Erythroblast (primary cell): ENCODE measurements at places on chromosomes 3 and 15.

DNA sequence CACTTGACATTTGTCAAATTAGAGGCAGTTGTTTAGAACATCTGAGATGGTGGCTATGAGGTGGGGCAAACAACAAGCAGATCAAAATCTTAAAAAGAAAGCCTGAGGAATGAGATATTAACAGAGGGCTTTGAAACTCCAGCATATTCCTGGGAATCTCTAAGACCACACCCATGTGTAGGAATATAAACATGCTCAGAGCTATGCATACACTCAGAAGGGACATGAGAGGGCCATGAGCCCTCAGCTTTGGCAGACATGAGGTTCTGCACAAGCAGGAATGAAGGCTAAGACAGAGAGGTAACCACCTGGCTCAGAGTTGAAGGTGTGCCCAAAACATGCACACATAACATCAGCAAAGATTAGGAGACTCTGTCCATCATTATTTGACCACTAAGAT is 37.9 kb downstream of the ATP10A start:
- no peak for DNase-seq

DNA sequence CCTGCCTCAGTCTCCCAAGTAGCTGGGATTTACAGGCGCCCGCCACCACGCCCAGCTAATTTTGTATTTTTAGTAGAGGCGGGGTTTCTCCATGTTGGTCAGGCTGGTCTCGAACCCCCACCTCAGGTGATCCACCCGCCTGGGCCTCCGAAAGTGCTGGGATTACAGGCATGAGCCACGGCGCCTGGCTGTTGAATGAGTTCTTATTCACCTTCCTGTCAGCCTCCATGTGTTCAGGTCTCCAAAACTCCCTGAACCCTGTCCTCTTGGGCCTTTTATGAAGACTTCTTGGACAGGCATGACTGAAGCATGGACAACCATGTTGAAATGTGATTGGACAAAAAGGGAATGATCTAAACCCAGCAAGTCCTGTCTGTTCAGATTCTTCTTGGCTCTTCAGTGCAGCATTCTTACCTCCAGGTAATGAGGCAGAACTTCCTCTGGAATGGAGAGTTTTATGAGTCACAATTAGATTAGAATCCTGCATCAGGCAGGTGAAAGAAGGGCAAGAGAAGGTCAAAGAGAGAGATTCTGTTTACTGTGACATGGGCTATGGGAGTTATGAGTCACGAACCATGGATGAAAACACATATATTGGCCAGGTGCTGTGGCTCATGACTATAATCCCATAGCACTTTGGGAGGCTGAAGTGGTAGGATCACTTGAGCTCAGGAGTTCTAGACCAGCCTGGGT is 23.1 kb upstream of the EIF4A2 start:
- no peak for DNase-seq

DNA sequence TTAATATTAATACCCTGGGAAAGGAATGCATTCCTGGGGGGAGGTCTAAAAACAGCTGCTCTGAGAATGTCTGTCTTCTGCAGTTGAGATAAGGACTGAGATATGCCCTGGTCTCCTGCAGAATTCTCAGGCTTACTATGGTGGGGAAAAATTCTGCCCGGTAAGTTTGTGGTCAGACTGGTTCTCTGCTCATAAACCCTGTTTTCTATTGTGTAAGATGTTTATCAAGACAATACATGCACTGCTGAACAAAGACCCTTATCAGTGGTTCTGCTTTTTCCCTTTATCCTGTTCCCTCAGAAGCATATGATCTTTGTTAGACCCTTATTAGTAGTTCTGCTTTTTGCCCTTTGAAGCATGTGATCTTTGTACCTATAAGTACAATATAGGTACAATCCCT is 494.6 kb downstream of the CNTN6 start:
- DNase-seq, result no peak

- DNase-seq, result no peak
These were observed 21.1 kb downstream of the CCDC32 start for GRCh38 chr15:40543631-40544294.

DNA sequence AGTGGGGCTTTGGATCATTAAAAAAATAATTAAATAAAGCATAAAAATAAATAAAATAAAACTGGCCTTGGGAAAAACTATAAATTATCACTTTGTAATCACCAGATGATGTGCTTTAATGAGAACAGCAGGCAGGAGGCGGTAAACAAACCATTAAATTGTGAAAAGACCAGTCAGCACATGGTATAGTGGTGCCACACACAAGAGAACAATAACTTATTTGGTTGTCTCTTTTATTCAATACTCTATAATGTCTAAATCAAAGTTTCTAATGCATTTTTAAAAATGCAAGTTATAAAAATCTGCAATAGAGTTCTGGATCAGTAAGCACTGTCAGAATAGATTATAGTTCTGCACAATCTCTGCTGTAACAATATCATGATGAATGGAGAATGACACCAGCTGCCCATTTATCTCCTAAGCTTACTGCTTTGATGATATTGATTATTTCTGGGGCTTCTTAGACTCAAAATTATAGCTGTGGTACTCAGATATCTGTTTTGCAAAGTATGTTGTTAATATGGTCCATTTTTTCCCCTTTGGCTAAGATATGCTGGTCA is 259.3 kb downstream of the NAALADL2 start:
- no peak for DNase-seq

- DNase-seq, result no peak
These were observed 9.2 kb upstream of the SLC6A1 start for GRCh38 chr3:10983219-10983916.

- peak; percentile 82 for DNase-seq
These were observed 17.1 kb downstream of the TRAIP start for GRCh38 chr3:49839193-49839809.

DNA sequence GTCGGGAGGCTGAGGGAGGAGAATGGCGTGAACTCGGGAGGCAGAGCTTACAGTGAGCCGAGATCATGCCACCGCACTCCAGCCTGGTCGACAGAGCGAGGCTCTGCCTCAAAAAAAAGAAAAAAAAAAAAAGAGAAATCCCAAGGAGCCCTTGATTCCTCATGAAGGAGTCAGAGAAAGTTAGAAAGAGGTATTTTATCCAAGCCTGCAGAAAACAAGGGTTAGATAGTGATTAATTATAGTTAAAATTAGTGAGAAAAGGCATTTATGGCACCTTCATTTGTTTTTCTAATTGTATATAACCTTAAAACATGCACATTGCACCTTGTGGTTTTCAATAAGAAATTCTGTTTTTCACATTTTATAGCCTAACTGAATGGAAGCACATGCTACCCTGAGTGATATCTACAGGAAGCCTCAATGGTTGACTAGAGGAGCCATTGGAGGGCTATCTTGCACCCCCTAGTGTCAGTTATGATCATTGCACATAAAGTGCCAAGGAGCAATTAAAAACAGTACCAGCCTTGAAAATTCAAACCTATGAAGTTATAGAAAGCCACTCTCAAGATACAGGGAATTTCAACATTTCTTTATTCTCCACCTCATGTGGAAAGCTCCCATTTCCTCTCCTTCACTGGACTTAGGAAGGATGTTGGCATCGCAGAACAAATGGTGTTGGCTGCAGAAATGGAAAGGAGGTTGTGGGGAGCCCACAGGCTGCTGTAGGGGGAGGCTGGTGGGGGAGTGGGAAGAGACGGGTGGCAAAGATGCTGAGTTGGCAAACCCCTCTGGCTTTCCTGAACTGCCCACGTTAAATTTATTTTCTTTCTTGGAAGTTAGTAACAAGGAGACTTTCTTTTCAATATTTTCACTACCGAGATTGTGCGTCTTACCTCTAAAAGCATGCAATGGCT is 48.5 kb downstream of the ITGA11 start:
- DNase-seq, result peak; percentile 65

GRCh38 chr15:50137330-50137761 is 18.3 kb upstream of the ATP8B4 start:
- no peak for DNase-seq

DNA sequence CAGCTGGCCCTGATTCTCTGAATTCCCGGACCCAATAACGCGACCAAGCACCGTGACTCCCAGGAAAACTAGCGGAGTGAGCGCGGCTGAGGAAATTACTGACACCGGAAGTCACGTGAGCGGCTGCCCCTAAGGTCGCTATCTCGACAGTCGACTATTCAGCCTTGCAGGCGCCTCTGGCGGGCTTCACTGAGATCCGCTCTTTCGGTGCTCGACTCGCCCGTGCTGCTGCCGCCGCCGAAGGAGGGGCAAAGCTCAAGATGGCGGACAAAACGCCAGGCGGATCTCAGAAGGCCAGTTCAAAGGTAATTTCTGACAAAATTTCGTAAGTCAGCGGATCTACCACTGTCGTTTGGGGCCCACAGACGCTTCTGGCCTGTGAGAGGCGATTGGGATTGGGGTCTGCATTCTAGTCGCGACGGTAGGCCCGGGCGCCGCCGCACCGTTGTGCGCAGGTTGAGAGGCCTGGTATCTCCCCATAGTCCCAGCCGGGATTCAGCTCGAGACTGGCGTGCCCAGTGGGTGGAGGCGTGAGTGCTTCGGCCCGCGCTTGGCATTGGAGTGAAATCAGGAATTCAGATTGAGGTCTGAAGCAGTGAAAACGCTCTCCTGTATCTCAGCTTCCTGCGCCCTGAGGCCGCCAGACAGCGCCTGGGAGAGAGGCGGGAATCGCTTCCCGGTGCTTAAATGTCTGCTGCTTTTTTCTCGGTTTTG is at the start of gene U2SURP:
Gene U2SURP (plus strand): TSS at position 202 of the 714 bp plus-strand sequence. CDS start 59 bp downstream, at position 261.
- peak; percentile 97 for DNase-seq

- no peak for DNase-seq
These were observed 213.2 kb upstream of the MRPL3 start for GRCh38 chr3:131716007-131716406.

DNA sequence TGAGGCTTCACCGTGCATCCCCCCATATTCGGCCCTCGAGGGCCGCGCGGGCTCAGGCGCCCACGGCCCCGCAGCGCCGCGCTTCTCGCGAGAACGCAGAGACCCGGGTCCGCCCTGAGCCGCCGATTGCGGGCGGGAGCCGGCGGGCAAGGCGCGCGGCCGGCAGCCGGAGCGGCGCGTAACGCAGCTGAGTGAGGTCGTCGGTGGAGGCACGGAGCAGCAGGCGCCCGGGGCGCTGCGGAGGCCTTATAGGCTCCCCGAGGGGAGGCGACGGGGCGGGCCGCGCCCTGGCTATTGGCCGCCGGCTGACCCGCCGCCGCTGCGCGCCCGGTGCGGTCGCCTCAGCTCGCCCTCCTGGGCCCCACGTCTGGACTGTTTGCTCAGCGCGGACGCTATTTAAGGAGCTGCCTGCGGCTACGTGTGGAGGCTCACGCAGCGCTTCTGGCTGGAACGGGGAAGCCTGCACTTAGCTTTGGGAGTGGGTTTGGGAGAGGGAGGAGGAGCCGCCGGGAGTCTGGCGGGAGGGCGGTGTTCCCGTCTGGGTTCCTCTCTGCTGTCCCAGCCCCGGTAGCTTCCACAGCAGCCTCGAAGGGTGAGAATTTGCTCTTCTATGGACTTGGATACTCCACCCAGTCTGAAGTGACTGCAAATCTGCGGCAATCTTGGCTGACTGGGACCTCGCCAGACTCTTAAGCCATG is at the start of gene PLOD2:
Gene PLOD2 (minus strand): TSS at position 221 of the 699 bp plus-strand sequence. CDS start 195 bp downstream, at position 26.
- DNase-seq, result peak; percentile 73

- DNase-seq, result no peak
These were observed 244.7 kb downstream of the NSUN3 start for GRCh38 chr3:94307588-94307987.

GRCh38 chr3:30634761-30635735 is 28.6 kb downstream of the TGFBR2 start:
- no peak for DNase-seq

DNA sequence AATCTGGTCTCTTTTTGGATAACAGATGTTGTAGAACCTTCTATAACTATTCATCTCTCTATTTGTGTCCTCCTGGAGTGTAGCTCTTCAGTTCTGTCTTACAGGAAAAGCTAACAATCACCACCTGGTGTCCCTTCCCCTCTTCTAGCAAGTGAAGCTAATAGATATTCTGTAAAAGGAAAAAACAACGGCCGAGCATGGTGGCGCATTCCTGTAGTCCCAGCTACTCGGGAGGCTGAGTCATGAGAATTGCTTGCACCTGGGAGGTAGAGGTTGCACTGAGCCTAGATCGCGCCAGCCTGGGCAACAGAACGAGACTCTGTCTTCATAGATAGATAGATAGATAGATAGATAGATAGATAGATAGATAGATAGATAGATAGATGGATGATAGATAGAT is 779.4 kb downstream of the TUSC7 start:
- no peak for DNase-seq

- DNase-seq, result no peak
These were observed 128.8 kb downstream of the MITF start for GRCh38 chr3:69867941-69868505.

DNA sequence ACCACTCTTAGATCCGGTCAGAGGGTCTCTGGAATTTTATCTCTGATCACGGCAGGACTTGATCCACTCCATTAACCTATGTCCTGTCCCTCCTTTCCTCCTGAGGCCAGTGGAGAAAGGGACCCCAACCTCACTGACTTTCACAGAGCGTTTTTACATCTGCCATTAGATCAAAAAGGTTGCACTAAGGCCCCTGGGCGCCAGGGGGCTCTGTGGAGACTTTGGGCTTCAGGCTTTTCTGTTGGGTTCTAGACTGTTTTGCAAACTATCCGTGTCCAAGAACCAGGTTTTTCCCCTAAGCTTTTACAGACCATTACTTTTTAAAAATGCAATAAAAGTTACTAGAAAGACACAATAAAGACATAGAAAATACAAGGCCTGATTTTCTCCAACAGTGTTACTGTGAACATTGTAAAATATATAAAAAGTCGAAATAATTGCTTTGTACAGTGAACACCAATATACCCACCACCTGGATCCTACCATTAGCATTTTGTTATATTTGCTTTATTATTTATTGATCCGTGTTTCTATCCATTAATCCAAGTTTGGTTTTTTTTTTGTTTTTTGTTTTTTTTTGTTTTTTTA is 159.7 kb downstream of the POLR2M start:
- peak; percentile 31 for DNase-seq

- DNase-seq, result peak; percentile 32
These were observed 352.6 kb upstream of the CCDC54 start for GRCh38 chr3:107024551-107025026.

GRCh38 chr3:190384309-190384756 is 3.6 kb upstream of the CLDN16 start:
- peak; percentile 22 for DNase-seq

DNA sequence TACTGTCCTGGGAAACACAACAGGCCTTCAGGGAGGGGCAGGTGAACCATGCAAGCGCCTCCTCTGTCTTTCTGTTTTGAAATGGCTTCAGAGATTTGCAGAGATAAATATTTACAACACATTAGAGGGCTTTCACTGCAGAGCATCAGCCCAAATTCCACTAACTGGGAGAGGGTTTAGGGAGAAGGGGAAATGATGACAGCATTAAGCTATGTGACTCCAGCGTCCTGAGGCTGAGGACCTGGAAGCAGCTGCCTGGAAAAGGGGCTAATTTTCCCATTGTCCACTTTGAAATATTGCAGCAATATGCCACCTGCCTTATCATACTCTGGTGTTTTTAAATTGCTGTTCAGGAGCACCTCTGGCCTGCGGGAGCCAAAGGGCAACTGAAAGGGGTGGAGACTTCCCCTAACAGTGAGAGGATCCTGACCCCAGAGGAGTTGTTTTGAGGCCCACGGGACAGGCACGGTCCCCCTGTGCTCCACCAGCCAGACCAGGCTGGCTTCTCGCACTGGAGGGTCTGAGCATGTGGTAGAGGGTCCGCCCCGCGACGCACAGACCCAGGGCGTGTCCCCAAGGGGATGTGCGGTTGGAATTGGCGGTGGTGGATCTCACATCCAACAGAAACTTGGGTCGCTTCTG is 110.6 kb downstream of the XXYLT1 start:
- DNase-seq, result no peak
